CD14-positive monocyte (primary cell): ENCODE measurements at places on chromosomes 13 and 19. TPM values are rescaled to one million over a fixed set of nuclear protein-coding genes. Genes with fewer than 3 reads are reported as not detected.
A peak's percentile ranks its signal among the peaks of the same experiment; 100 is the strongest.

DNA sequence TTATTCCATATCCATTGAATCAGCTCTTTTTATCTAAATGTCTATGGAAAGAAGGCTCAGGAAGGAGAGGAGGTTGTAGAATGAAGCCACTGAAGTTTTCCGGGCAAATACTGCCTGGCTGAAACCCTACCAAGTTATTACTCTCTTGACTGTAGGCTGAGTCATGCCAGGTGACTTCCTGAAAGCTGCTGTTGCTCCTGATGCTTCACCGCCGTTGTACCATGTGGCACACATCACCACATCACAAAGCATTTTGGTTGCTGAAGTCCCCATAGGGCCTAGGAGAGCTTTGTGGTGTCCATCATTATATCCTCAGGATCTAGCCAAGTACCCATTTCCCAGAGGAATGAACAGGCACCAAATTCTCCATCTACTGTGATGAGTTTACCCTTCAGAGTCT is 11.1 kb upstream of the TDRD12 start:
- DNase-seq = no peak

The NCAN gene
- not detected for polyA plus RNA-seq

The CRYL1 gene
- 35.0 and 37.7 TPM in 2 replicates for polyA plus RNA-seq

GRCh38 chr13:106919133-106919532 is 351.2 kb upstream of the ARGLU1 start:
- no peak for DNase-seq

The TMEM145 gene
- polyA plus RNA-seq = not detected

The NBEA gene
- 0.11 and 0.23 TPM in 2 replicates for polyA plus RNA-seq

The NOVA2 gene
- not detected in 2 replicates for polyA plus RNA-seq

The BRSK1 gene
- not detected for polyA plus RNA-seq

DNA sequence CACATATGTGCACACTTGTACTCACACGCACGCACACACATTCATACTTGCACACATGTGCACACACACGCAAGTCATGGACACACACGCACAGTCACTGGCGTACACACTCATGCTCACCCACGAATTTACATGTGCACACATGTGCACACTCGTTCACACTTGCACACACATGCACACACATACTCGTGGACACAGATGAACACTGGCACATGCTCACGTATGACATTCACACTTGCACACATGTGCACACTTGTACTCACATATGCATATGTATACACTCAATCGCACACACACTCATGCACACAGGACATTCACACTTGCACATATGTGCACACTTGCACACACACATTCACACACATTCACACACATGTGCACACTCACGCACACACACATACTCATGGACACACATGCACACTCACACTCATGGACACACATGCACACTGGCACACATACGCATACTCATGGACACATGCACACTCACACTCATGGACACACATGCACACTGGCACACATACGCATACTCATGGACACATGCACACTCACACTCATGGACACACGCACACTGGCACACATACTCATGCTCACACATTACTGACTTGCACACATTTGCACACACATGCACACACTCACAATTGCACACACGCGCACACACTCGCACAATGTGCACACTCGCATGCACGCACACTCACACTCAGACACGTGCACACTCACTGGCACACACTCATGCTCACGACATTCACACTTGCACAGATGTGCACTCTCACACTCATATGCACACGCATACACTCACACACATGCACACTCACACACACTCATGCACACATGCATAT is 9.5 kb downstream of the SBK2 start:
- no peak for DNase-seq

The FFAR1 gene
- not detected for polyA plus RNA-seq

- no peak for DNase-seq
These were observed 2.8 kb downstream of the ERFL start for GRCh38 chr19:41925208-41926003.

DNA sequence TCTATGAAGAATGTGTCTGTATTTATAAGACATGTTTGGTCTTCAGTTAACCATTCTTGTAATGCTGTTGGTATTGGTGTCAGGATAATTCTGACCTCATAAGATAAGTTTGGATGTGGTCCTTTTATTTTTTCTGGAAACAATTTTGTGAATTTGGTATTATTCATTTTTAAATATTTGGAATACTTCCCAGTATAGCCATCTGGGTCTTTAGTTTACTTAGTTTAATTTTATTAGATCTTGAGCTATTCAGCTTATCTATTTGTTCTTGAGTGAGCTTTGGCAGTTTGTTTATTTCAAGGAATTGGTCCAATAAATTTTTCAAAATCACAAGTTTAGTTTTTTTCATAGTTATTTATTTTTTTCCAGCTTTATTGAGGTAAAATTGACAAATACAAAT is 335.4 kb upstream of the PCDH20 start:
- DNase-seq = no peak

DNA sequence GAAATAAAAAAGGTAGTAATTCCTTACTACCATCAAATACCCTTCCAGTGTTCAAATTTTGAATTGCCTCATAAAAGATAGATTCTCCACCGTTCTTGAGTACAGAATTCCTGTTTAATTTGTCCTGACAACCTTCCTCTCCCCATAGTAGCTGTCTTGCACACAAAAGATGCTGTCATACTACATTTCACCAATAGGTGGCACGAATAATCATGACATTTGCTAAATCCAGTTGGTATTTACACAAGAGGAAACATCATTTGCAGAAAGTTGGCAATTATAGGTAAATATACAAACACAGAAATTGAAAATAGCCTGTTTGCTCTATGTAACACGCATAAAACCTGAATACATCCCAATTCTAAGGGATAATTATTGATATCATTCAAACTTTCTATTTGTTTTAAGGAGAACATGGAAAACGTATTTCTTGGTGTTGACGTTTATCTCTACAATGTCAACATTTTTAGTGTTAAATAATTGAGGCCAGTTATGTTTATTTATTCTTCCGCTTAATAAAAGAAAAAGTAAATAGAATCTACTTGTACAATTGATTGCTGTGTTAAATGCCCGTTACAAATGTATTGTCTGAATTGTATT is 58.3 kb upstream of the CLDN10 start:
- peak; percentile 62 for DNase-seq

The TSKS gene
- polyA plus RNA-seq = 0.51 TPM

GRCh38 chr19:39544226-39544903 is 4.4 kb upstream of the EID2 start:
- no peak for DNase-seq

DNA sequence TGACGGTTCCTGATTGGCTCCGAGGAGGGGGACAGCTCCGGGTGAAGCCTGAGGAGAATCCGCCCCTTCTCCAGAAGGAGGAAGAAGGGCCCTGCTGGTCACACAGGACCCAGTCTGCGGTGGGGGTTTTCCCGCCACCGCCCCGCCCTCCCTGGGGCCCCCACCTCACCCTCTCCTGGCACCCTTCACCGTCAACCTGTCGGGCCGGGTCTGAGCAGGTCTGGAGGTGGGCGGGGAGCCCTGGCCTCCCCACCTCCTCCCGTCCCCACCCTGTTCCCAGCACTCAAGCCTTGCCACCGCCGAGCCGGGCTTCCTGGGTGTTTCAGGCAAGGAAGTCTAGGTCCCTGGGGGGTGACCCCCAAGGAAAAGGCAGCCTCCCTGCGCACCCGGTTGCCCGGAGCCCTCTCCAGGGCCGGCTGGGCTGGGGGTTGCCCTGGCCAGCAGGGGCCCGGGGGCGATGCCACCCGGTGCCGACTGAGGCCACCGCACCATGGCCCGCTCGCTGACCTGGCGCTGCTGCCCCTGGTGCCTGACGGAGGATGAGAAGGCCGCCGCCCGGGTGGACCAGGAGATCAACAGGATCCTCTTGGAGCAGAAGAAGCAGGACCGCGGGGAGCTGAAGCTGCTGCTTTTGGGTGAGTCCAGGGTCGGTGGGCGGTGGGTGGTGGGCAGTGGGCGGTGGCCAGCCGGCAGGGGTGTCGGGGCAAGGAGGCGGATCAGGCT is at the start of gene GNA15:
Gene GNA15 (plus strand): TSS at position 73 of the 723 bp plus-strand sequence. CDS start 418 bp downstream, at position 491.
- peak; percentile 85 for DNase-seq

The GRIK5 gene
- polyA plus RNA-seq = not detected

DNA sequence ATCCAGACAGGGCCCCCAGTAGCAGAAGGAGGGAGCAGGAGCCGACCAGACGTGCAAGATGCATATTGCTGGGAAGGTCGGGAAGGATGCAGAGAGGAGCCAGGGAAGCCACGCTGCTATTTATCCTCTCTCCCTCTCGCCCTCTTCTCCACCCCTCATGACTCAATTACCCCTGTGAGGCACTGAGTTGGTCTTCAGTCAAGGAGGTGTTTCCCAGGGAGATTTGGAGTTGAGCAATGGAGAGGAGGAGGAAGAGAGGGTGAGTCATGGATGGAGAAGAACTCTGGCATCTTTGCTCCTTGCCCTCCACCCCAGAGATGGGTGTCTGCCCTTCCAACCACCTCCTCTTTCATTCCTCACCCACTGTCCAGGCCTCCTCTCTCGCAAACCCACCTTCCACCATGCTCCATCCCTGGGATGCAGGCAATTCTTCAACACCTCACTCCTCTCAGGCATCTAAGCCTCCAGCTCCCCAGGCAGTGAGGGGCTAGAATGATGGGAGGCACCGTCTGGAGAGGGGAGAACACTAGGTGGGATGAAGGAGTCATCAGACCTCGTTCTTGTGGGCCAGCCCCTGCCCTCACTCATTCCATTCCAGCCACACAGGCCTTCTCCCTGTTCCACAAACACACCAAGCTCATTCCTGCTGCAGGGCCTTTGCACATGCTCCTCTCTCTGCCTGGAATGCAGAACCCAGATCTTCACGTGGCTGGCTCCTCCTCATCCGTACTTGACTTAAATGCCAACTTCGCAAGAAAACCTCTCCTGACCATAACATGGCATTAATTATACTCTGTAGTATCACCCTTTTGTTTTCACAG is at the start of gene SBSN:
Gene SBSN (minus strand): TSS at position 94 of the 821 bp plus-strand sequence. CDS start 30 bp downstream, at position 64.
- DNase-seq = peak; percentile 53

- DNase-seq = no peak
These were observed 19.8 kb upstream of the ZNF91 start for GRCh38 chr19:23415034-23415433.

DNA sequence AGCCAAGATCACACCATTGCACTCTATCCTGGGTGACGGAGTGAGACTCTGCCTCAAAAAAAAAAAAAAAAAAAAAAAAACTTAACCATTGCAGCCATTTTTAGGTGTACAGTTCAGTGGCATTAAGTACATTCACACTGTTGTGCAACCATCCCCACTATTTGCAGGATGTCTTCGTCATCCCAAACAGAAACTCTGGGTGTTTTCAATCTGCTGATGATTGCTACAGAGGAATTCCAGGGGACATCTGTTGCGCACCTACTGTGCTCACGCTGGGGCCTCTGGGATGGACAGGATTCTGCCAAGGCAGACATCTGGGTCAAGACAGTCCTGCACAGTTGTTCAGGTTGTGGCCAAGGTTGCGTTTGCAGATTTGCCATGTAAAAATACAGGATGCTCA is 2.4 kb upstream of the APOC4 start:
- no peak for DNase-seq

DNA sequence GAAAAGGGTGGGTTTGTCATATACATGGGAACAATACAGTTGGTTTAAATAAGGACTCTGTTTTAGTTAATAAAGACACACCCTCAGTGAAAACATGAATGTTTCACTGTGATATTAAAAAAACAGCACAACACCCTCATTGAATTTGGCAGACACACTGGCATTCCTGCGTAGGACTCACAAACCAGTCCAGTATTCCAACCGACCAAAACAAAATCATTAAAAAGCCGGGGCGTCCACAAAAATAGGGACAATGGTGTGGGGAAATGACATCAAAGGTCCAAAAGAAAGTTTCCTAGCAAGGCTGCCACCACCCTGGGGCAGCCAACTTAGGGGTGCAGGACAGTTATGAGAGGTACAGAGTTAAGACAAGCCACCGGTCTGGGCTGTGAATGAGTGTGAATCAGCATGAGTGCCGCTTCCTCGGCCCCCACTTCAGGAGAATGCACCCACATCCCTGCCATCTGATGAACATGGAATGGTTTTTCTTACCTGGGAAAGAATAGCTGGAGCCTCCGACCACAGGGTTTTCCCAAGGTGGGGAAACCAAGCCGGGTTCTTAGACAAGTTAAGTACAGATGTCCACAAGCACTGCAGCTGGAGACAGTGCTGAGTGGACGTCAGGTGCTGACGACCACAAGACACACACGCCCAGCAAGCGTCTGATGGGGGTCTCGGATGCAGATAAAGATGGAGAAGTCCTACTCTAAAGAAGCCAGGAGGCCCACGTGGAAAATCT is 73.3 kb downstream of the KLF2 start:
- DNase-seq = no peak

DNA sequence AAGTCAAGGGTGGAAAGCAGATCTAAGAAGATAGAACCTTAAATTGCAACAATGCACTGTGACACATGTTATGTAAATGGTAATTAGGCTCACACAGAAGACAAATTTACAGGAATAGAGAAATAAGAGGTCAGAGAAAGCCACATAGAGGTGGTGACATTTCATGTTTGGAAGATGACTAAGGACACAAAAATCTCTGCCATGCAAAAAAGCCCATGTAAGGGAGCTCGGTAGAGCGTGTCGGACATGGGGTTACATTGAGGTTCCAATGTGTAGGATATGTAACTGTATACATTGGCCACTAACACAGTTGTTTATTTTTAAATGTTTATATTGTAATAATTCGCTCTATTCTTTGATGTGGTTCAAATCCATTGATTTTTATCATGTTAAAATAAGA is 33.7 kb downstream of the SUGT1 start:
- no peak for DNase-seq

DNA sequence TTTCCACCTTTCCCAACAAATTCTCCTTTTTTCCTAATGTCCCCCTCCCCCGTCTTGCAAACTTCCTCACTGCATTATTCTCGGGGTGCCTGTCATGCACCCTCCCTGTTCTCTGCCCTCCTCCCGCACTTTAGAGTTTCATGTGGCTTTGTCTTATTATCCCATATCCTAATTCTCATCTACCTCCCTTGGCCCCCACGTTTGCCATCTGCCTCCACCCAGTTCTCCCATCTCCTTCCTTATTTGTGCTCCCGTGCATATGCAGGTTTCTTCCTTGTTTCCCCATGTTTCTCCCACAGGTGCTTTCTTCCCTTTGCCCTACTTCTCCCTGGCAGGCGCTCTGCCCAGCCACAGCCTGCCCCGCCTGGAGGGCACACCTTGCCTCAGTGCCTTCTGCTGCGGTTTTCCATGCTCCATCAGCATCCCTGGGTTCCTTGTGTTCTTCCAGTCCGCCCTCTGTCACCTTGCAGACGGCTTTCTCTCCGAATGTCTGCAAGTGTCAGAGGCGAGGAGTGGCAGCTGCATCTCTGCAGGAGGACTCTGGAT is 1.5 kb downstream of the SPATA13 start:
- DNase-seq = no peak

GRCh38 chr19:51181377-51181912 is 39.3 kb downstream of the SIGLEC7 start:
- no peak for DNase-seq

DNA sequence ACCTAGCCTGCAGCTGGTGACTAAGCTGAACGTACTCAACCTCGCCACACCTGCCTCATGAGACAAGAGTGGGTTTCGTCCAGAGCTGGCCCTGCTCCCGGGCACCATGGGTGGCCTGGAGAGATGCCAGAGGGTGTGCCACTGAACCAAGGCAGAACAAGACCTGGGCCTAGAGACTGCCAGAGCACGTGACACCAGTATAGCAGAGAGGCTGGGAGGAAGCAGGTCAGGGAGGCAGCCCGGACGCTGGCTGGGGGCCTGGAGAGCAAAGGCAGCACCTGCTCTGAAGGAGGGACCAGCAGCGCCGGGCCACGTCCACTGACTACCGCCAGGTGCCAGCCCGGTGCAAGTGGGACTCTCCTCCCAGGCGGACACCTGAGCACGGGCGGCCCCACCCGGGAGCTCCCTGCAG is 7.3 kb upstream of the C13orf46 start:
- no peak for DNase-seq

- DNase-seq = no peak
These were observed at the start of gene CYP4F11 for GRCh38 chr19:15934332-15935078. Gene CYP4F11, minus strand, starts transcription at chr19:15934529. Its CDS starts 121 bp downstream, at chr19:15934408.

GRCh38 chr13:99661791-99662190 is 160.5 kb downstream of the TM9SF2 start:
- DNase-seq = no peak
